Central memory CD8-positive, alpha-beta T cell (primary cell): ENCODE measurements at places on chromosomes 7 and 10.

DNA sequence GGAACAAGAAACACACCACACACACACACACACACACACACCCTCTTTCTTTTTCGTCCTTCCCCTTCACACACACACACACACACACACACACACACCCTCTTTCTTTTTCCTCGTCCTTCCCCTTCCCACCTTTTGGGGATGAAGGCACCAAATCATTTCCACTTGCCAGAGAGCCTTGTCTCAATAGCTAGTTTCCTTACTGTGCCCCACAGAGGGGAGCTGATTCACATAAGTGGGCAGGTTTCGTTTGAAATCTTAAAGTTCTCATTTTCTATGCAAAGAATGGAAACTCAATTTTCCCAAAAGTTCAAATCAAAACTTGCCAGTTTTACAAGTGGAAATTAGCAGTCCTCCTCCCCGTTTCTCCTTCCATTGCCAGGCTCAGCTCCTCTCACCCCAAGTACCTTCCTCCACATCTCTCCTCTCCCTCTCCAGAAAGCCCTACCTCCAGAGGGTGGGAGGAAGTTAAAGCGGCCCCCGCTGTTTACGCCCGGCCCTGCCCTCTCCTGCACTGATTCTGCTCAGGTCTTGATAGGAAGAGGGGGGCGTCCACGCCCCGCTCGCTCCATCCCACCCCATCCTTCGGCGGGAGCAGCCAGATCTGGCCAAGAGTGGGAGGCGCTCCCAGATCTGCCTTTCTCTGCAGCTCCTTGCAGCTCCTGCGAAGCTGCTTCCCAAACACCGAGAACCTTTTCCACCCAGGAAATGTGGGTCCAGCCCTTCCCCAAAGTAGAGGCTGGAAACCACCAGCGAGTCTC is 1.3 kb downstream of the CTTNBP2 start:
- DNase-seq = no peak

- DNase-seq = no peak
These were observed 110.8 kb downstream of the JAZF1 start for GRCh38 chr7:28069807-28070206.

- no peak for DNase-seq
These were observed 533.4 kb upstream of the SEMA3D start for GRCh38 chr7:85719981-85720953.

- no peak for DNase-seq
These were observed 5.9 kb upstream of the HMX2 start for GRCh38 chr10:123141791-123142700.

- DNase-seq = no peak
These were observed 68.1 kb upstream of the SLC39A12 start for GRCh38 chr10:17883621-17884020.

- no peak for DNase-seq
These were observed 1004.0 kb upstream of the C7orf33 start for GRCh38 chr7:147586526-147586925.

- DNase-seq = no peak
These were observed 12.8 kb upstream of the KAT6B start for GRCh38 chr10:74813381-74814259.

- DNase-seq = no peak
These were observed 127.9 kb upstream of the STK17A start for GRCh38 chr7:43454936-43455518.

DNA sequence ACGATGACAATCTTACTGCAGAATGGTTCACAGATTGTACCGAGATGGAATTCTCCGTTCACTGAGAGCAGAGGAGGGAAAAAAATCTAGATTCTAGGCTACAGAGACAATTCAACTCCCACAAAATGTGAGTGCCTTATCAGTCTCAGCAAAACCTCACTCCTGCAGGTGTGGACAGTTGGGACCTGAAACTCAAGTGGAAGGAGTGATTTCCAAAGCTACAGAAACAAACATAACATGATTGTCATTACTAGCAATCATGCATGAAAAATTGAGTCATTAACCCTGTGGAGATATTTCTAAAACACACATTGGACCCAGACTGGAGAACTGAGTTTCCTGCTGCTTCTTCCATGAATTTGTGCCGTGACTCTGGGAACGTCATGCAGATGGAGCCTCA is 70.3 kb downstream of the CALML3 start:
- no peak for DNase-seq

DNA sequence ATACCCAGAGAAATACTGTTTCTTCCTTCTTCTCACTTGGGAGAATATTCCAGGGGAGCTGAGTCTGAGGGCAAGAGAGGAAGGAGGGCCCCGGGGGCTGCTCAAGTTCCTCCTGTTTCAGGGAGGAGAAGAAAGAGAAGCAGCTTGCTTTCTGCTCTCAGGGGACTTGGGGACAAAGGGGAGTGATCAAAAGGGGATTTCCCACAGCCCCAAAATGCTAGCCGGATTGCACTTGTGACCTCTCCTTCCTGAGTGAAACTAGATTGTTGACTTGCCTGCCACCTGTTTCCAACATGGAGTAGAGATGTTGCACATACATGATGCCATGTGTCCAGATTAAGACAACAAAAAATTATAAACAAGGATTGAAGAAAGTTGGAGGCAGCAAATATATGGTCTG is 28.7 kb upstream of the PDCD4 start:
- DNase-seq = peak; percentile 35

GRCh38 chr10:84829131-84829530 is 500.7 kb downstream of the CCSER2 start:
- DNase-seq = no peak

DNA sequence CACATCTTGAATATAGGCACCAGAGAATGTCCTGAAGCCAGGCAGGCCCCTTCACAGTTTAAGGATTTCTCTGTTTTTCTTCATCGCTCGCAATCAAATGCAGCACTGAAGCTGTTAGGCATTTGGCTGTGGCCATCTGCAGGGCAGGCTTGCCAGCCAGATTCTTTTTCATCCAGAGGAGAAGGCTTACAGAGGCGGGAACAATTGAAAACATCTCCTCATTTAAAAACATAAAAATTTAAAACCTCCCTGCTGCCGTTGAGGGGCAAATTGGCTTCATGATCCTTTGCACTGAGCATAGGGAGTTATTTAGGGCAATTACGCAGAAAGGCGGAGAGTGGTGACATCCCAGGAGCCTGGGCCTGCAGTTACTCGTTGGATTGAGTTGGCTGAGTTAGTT is 500.0 kb downstream of the TYW1 start:
- no peak for DNase-seq

- peak; percentile 24 for DNase-seq
These were observed 1.3 kb downstream of the ZNRF2 start for GRCh38 chr7:30285536-30286284.
